ENCODE measurements at places on chromosomes 1 and 21. TPM values are rescaled to one million over a fixed set of nuclear protein-coding genes. Genes with fewer than 3 reads are reported as not detected.

SEMA4A gene
- total RNA-seq = 0.20 TPM

PRAMEF6 gene
- not detected for total RNA-seq

RGS4 gene
- 24.1 TPM for total RNA-seq

RASAL2 gene
- total RNA-seq = 5.6 TPM

CA6 gene
- total RNA-seq = not detected

GPR25 gene
- total RNA-seq = not detected

RPTN gene
- total RNA-seq = not detected

HMGN2 gene
- total RNA-seq = 772 TPM

RO60 gene
- 145 TPM for total RNA-seq

ELAVL4 gene
- total RNA-seq = not detected

PRAMEF8 gene
- total RNA-seq = not detected

SHISA4 gene
- 22.3 TPM for total RNA-seq

HTR6 gene
- total RNA-seq = not detected

LIN28A gene
- not detected for total RNA-seq

- no peak for DNase-seq
Measured at GRCh38 chr1:70866542-70867264, 180.9 kb downstream of the PTGER3 start.

GRCh38 chr1:41891199-41891896 is 27.4 kb downstream of the HIVEP3 start:
- peak; percentile 76 for DNase-seq

DNA sequence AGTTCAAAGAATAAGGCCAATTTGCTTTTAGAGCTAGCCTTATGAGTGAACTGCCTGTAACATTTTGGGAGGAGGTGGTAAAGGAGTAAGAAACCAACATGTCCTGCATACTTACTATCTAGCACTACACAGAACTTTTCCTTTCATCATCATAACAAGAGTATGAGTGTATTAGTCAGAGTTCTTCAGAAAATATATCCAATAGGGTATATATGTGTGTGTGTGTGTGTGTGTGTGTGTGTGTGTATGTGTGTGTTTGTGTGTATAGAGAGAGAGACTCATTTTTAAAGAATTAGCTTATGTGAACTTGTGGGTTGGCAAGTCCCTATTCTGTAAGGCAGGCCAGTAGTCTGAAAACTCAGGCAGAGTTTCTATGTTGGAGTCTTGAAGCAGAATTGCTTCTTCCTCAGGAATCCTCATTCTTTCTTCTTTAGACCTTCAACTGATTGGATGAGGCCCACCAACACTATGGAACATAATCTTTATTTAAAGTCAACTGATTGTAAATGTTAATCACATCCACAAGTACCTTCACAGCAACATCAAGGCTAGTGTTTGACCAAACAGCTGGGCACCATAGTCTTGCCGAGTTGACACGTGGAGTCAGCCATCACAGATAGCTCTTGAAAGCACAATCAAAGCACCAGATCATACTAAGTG is 121.9 kb downstream of the CYYR1 start:
- no peak for DNase-seq

- no peak for DNase-seq
Measured at GRCh38 chr21:38319781-38320180, 63.0 kb downstream of the KCNJ15 start.

DNA sequence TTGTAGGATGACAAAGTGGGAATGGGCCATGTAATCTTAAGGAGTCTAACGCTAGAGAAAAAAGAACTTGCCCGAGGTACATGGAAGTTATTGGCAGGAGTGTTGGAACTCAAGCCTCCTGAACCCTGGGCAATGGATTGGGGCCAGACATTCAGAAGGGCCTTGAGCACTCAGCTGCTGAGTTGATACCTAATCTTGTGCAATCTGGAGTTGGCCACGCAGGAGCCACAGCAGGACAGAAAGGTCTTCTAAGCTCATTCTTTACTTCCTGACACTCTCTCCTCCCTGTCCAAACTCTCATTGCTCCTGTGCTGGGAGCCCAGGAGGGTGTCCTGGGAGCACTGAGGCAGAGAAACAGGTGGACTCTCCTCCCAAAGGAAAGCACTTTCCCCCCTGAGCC is 25.1 kb upstream of the CSF1 start:
- DNase-seq = no peak

GRCh38 chr1:97084546-97084945 is 363.0 kb downstream of the PTBP2 start:
- no peak for DNase-seq

- no peak for DNase-seq
Measured at GRCh38 chr1:235709018-235709417, 59.4 kb upstream of the GNG4 start.

DNA sequence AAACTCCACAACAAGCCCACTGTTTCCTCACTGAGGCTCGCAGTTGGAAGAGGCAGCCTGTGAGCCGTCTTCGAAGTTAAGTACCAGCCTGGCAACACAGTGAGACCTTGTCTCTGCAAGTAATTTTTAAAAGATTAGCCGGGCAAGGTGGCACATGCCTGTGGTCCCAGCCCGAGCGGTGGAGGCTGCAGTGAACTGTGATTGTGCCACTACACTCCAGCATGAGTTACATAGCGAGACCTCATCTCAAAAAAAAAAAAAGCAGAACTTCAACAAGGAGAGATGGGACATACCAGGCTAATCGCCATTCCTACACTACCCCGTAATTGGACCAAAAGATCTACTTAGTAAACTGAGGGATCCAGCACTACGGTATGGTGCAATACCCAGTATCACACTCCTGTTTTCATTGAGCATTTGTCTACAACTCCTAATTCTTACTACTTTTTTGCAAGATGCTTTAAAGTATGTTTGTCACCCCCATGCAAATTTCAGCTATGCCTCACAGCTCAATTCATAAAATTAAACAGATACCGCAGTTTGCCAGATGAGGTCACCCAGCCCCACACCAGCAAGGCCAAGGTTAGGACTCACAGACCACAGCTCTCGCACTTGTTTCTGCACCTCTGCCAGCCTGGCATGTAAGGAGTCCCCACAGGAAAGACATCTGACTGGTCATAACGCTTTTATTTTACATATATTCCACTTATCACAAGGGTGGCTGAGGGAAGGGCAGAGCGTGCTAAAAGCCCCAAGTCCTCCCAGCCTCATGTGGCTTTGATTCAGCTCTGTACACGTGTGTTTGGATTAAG is 21.0 kb downstream of the SDE2 start:
- DNase-seq = no peak

GRCh38 chr1:64116537-64116936 is 86.9 kb upstream of the UBE2U start:
- no peak for DNase-seq

DNA sequence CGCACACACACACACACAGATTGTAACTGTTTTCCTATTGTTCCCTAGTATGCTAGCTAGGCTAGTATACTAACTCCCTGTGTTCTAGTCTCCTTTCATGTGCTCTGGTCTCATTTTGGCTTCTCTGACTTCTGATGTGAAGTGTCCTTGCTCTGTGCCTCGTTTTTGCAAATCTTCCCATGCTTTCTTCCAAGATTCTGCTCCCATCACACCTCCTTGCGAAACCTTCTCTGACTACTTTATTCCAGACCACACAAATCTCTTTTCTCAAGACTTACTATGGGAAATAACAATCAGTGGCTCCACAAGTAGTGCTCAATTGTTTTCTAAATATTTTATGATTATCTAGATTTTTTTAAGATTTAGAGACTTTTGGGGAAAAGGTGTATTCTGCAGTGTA is 10.3 kb downstream of the PRRX1 start:
- no peak for DNase-seq

GRCh38 chr1:36555041-36555440 is 72.3 kb upstream of the CSF3R start:
- DNase-seq = no peak

DNA sequence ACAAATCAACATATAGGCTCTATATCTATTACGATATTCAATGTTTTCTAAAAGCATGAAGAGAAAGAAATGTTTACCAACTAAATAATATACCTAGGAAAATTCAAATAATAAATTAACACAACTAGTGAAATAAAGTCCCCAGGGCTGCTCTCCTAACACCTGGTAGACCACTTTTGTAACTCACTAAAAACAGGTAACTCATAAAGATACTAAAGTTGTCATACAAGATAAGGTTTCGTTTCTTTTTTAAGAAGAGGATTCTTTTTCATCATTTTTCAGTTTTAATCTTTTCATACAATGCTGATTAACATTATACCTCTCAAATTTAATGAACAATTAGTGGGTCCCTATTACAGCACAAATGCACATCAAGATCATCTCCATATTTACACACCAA is 99.0 kb downstream of the ZZZ3 start:
- no peak for DNase-seq

- no peak for DNase-seq
Measured at GRCh38 chr1:39666772-39667171, 5.1 kb downstream of the NT5C1A start.

GRCh38 chr1:205472737-205473441 is 17.0 kb upstream of the BLACAT1 start:
- no peak for DNase-seq

DNA sequence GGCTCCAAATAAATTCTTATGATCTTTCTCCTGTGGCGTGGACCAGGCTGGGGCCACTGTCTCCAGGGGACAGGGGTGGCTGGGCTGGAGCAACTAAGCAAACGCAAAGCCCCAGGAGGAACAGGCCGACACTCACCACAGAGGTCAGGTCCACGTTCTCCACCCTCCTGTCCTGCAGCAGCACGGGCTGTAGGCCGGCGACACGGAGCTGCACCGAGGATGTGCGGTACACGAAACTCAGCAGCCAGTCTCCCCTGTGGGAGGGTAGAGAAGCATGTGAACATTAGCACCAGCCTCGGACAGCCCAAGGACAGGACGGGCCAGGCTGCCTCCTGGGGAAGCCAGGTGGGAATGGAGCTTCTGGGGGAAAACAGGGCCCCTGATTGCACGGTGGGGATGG is 29.6 kb downstream of the HTR6 start:
- no peak for DNase-seq

GRCh38 chr1:24491577-24492360 is 10.9 kb upstream of the RCAN3 start:
- DNase-seq = peak; percentile 11

GRCh38 chr1:51242546-51242945 is 6.5 kb downstream of the RNF11 start:
- DNase-seq = no peak

DNA sequence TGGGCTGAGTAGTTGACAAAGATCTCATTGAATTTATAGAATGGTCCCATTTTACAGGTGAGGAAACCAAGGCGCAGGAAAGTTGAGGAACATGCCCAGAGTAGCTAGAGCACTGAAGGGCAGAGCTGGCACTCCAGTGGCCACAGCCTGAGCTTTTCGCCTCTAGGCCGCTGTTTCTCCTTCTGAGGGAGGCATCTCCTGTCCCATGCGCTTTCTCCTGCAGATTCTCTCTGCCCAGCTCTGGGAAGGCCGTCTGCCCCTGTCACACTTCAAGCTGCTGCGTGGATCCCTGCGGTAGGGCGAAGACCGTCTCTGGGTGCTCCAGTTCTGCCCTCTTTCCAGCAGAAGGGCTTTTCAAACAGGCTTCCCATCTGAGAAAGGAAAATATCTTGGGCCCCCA is 159.9 kb downstream of the ACTL8 start:
- no peak for DNase-seq

DNA sequence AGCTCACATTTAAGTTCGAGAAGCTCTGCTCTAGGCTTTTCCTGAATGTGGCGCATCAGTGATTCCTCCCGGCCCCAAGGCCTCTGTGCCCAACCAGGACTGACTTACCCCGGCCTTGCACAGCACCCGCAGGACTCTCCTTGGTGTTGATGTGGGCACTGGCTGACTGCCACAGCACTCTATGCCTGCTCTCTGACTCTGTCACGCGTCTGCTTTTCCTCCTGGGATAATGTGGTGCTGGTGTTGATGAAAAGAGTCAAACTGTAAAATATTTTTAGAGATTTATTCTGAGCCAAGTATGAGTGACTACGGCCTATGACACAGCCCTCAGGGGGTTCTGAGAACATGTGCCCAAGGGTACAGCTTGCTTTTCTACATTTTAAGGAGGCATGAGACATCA is 15.5 kb upstream of the SLC2A5 start:
- DNase-seq = peak; percentile 92

GRCh38 chr1:159924025-159924790 is 1.1 kb downstream of the TAGLN2 start:
- peak; percentile 91 for DNase-seq

GRCh38 chr1:170586321-170587252 is 54.6 kb downstream of the GORAB start:
- DNase-seq = peak; percentile 43

- peak; percentile 56 for DNase-seq
Measured at GRCh38 chr1:155940482-155940992, 901 bp upstream of the RXFP4 start.

GRCh38 chr21:31553461-31553860 is 106.0 kb upstream of the SOD1 start:
- no peak for DNase-seq

DNA sequence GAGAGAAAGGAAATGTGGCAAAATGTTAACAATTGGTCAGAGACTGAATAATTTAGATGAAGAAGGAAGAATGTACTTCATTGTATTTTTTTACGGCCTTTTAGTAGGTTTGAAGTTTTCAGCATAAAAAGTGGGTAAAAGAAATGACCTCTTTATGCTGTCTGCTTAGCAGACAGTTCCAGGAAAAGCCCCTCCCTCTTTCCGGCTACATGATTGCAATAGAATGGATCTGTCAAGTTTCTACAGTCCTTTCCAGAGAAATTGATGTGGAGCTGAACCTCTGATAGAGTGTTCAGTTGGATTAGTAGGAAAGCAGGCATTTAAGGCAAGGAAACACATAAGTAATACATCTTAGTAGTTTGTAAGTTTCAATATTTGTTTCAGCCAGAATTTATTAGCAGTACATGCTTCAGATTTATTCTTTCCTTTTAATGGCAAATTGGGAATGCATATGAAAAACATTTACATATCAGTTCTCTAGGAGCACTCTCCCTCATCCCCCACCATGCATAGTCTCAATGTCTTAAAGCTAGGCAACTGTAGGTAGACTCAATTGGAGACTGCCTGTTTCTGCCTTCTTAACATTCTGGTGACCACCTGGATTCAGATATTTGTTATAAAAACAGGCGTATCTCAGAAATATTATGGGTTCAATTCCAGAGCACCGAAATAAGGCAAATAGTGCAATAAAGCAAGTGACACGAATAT is 36.4 kb downstream of the HS2ST1 start:
- DNase-seq = no peak

DNA sequence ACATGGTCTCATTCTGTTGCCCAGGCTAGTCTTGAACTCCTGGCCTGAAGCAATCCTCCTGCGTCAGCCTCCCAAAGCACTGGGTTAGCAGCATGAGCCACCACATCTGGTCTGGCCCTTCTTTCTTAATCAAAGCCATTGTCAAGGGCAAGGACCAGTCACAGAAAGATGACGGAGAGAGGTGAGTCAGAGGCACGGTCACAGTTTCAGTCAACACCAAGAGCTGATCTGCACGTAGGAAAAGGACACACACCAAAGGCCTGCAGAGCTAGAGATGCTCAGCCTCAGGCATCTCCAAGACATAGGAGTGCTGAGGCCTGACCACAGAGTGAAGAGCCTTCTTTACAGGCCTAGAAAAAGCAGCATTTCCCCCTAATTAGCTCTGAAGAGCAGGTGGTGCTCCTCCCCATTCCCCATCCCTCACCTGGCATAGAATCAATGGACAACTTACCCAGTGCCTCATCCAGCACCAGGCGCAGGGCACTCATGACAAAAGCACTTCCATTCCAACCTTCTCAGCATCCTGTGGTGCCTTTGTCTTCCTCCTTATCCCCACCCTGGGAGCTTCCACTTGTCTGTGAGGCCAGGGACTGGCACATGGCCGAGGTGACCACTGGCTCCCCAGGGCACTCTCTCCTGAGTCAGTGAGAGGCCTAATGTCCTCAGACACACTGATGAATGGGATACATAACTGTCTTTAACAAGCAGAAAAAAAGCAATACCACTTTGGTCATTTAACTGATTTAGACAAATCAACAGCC is 139.8 kb downstream of the AJAP1 start:
- DNase-seq = peak; percentile 75

- DNase-seq = no peak
Measured at GRCh38 chr1:178933709-178934490, 63.0 kb upstream of the ANGPTL1 start.
